ENCODE measurements at places on chromosomes 1 and 21.

DNA sequence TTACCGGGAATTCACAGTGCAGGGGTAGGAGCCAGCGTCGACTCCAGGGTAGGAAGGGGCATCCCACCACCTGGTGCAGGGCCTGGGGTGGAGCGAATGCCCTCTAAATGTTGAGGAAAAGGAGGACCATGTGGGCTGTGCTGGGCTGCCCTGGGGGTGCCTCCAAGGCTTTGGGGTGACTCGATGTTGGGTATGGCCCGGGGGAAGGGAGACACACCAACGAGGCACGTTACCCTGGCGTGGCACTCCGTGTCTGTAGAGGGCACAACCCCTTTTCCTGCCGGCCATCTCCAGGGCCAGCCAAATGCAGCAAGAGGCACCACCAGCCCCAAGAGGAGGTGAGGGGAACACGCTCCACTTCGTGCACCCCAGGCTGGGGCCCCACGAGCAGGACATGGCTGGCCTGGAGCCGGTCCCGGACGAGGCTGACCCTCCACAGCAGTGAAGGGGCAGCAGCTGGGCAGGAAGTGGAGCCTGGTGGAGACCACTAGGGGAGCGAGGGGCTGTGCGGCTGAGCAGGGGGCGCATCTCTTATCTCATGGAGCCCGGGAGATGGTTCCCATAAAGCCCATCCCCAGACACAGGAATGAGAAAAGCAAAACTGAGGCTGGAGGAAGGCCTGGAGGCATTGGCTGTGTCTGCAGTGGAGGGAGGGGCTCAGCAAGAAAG, 11.2 kb downstream of the ACTRT2 start:
- DNase-seq, result no peak

- DNase-seq, result peak; percentile 18
Measured at GRCh38 chr1:204128964-204129896, 22.6 kb downstream of the ETNK2 start.

- no peak for DNase-seq
Measured at GRCh38 chr1:9957726-9958125, 14.5 kb downstream of the NMNAT1 start.

DNA sequence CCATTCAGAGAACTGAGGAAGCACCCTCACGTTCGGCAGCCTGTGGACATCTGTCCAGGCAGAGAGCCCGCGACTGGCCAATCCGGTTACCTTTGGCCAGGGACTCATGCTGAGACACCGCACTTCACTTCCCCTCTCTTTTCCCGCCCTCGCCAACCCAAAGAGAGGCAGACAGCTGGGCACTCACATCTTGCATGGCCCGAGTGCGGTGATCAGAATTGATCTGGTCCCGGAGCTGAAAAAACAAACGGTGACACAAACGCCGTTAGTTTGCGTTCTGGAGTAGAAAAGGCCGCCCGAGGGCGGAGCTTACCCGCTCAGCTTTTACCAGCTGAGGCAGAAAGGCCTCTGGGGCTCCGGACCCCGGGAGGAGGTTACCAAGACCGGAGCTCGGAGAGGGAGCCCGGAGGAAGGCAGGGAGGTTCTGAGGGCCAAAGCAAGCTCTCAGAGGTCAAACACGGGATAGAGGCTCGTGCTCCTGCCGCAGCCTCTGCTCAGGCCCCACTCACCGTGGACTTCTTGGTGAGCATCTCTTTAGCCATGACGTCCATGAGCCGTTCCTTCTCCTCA, 376 bp downstream of the SF3A3 start:
- DNase-seq, result no peak

- DNase-seq, result no peak
Measured at GRCh38 chr1:32073299-32074229, 825 bp downstream of the TMEM39B start.

DNA sequence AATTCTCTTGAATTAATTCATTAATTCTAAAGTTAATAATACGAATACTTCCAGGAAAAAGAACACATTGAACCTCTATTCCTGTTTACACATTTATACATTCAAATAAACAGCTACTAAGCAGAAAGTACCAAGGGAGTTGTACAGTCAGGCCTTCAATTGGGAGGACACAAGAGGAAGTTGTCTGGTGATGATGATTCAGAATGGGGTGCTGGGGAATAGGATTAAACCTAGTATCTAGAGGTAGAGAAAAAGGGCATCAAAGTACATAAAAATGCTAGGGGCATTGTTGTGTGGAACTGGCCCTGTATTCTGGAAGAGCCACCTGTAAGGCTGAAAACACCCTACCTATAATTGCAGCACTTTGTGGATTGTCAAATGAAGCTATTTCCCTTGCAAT, 71.7 kb upstream of the MROH9 start:
- no peak for DNase-seq

DNA sequence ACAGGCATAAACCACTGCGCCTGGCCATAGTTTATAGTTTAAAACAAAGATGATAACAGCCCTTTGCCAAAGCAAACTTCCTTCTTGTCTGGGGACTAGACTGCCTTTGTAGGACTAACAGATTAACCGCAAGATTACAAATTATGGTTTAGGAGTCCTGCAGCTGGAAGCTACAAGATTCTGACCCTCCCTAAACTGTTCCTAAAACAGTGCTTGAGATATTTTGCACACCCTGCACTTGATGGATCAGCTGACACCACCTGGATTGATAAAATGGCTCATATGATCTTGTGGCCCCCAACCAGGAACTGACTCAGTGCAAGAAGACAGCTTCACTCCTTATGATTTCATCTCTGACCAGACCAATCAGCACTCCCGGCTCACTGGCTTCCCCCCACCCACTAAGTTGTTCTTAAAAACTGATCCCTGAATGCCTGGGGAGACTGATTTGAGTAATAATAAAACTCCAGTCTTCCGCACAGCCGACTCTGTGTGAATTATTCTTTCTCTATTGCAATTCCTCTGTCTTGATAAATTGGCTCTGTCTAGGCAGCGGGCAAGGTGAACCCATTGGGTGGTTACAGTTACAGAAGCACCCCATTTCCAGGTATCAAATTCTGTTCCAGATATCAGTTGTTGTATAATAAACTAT, 13.8 kb upstream of the RNF11 start:
- no peak for DNase-seq

GRCh38 chr1:109919303-109919702, 8.7 kb downstream of the CSF1 start:
- DNase-seq, result no peak

- no peak for DNase-seq
Measured at GRCh38 chr1:194297094-194297493, 1110.7 kb upstream of the B3GALT2 start.

GRCh38 chr1:236734141-236734765, 48.0 kb downstream of the ACTN2 start:
- no peak for DNase-seq

GRCh38 chr1:11648732-11649158, 5.5 kb downstream of the FBXO2 start:
- DNase-seq, result no peak

DNA sequence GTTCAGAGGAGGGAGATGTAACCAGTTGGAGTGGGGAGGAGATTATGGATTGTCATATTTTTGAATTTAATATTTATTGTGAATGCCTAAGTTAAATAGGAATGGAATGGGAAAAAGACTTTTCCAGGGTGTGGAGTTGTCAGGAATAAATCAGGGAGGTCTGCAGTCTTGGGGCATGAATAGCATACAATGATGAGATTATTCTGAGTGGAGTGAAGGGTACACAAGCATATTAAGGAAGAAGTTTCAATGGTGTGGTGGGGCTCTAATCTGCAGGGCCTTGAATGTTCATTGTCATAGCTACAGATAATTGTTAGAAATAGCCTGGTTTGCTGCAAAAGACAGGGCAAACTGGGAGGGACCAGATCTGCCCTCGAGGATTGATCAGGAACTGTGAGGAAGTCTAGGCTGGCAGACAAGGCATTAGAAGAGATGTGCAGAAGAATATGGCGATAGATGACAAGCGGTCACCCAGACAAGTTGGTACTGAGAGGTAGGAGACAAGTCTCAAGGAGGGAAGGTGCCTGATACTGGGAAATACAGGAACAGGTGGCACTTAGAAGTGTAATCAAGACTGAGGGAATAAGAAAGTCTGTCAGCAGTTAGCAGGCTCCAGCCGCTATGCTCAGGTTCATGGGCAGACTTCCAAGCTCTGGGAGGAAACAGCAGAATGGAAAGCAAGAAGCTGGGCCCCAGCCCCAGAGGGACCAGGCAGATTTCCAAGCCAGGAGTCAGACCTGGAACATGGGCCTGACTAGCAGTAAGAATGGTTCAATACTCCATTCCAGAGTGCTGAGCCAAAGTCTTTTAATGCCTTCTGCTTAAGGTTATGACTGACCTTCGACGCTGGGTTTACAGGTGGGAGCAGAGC, 20.9 kb upstream of the RGL1 start:
- DNase-seq, result no peak

DNA sequence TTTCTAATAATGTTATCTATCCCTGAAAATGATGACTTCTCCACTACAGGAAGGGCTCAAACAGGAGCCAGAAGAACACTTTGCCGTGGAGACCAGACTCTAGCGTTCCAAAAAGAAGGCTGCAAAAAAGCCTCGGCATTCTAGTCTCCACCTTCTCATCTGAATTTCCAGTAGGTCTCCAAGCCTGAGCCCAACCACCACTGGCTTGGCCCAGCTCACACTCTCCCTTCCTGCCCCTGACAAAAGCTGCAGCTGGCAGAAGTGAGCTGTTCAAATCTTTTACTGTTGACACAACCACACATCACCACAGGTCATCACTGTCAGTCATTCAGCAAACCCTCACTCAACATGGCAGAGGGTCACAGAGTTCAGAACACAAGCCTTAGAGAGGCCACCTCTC, 69.3 kb downstream of the CAMK2N1 start:
- DNase-seq, result no peak

DNA sequence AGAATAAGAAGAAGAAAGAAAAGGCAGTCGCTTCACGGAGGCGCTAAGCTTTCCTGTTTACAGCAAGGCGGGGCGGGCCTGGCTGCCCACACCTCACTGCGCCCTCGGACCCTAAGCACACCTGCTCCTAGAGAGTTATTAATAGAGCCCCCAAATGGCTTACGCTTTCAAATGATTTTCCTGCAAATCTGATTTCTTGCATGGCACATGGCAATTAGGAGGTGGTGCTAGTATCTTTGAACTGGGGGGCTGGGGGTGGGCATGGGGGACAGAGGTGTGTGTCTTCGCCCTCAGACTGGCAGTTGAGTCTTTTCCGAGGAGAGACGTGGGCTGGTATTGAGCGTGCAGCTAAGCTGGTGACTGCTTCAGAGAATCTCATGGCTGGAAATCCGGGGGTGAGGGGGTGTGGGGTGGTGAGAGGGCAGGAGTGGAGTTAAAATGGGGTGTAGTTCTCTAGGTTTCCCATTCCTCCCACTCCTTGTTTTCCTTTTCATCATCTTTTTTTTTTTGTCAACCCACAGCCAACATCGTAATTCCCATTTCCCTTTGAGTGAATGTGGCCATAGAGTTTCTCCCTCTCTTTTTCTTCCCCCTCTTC, 1.3 kb downstream of the S1PR1 start:
- DNase-seq, result no peak

- DNase-seq, result no peak
Measured at GRCh38 chr1:171258429-171258828, 10.1 kb downstream of the FMO1 start.

DNA sequence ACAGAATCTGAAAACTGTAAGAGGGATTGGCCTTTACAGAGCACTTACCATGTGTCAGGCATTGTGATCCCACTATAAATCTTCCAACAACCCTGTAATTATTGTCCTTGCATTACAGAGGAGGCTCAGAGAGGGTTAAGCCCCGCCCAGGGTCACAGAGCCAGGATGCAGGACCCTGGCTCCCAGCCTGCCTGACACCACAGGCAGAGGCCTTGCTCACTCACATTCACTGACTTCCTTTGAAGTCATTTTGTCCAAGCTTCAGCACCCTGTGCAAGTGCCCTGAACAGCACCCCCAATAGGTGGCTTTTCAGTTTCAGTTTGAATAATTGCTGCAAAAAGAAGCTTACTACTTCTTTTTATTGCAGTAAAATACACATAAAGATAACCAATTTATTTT, 256.8 kb upstream of the NFIA start:
- no peak for DNase-seq

- DNase-seq, result no peak
Measured at GRCh38 chr1:93021539-93022134, 57.4 kb upstream of the MTF2 start.

DNA sequence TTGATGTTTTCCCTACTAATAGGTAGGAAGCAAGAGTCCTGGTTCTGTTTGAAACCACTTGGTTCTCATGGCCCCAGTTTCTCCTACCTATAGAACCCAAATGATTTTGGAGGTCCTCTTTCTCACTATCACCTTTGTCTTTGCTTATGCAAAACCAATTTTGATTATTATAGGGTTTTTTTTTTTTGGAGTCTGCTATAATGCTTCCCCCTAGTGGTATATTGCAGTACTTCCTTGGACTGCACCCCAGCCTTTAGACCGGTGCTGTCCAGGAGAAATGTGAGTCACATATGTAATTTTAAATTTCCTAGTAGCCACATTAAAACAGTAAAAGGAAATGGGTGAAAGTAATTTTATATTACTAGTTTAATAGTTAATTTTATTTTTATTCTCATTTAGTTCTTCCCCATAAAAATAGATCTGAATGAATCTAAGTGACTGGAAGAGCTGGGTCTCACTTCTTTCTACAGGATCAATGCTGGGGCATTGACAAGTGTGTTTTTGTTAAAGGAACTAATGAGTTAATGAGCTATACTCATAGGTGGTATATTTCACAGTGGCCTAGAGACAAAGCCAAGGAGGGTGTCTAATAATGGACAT, 10.6 kb downstream of the FCMR start:
- DNase-seq, result no peak

DNA sequence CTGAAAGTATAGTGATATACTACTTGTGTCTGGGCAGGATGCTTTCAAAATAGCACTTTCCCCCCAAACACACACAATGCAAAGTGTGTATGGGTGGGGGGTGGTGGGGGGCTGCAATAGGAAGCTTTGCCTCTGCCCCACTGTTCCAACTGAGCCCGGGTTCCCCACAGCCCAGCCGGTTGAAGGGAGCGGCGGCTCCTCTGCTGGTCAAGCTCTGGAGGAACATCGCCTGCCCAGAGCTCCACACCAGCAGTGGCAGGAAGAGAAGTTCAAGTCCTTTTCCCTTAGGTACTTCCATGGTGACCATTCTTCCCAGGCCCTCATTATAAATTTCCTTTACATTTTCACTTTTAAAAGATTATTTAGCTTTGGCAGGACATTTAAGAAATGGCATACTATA, 74.9 kb downstream of the CAPZB start:
- DNase-seq, result no peak

DNA sequence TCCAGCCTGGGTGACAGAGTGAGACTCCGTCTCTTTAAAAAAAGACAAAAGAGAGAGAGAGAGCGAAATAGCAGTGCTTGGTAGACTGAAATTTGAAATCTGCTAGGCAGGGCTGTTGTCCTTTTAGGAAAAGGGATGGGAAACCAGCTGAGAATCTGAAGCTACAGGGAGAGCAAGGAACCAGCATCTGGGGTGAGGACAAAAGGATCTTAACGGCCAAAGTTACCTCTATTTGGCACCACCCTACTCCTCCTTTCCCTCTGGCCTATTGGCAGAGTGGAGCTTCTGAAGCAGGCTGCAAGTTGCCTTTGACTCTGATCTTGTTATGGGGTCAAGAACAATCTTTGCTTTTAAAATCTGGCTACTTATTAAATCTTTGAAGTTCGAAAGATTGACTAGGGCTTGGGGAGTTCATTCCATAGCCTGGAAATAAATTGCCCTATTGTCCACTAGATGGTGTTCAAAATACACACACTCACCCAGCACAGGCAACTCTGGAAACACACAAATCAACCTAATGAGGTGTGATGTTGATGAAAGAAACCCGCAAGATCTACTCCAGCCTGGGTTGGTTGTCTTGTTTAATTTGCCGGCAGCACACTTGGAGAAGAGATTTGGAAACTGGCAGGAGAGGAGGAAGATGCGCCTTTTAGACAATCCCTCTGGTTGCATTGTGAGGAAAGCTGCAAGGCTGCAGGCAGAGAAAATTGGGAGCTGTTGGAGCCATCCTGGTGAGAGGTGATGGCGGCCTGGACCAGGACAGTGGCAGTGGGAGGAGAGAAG, 16.5 kb upstream of the PARP1 start:
- no peak for DNase-seq
